GM04503 (cell line): ENCODE measurements at places on chromosomes 3 and 15.

GRCh38 chr3:59245300-59245858 is 195.6 kb upstream of the CFAP20DC start:
- no peak for DNase-seq

- DNase-seq = no peak
Measured at GRCh38 chr3:183188895-183189462, 26.4 kb upstream of the LAMP3 start.

DNA sequence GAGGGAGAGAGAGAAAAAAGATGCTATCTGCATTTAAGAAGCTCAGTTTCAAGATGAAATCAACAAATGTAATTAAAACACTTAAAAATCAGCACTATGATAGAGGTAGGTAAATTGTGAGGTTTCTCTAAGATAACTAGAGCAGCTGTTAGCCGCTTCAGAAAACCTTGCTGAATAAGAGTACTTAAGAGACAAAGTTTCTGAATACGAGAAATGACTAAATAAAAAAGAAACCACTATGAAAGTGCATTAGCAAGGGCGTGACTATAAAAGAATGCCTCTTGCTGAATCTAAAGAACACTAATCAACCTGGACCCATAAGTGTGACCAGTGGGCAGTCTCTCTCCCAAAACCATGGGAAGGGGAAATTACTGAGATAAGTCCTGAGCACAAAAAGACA is 41.8 kb downstream of the IQCB1 start:
- no peak for DNase-seq

GRCh38 chr15:64430000-64430735 is 30.2 kb upstream of the ZNF609 start:
- DNase-seq = peak; percentile 92

- DNase-seq = no peak
Measured at GRCh38 chr3:126112531-126113237, 28.8 kb upstream of the SLC41A3 start.

- peak; percentile 60 for DNase-seq
Measured at GRCh38 chr3:136960838-136961836, 3.4 kb downstream of the IL20RB start.

DNA sequence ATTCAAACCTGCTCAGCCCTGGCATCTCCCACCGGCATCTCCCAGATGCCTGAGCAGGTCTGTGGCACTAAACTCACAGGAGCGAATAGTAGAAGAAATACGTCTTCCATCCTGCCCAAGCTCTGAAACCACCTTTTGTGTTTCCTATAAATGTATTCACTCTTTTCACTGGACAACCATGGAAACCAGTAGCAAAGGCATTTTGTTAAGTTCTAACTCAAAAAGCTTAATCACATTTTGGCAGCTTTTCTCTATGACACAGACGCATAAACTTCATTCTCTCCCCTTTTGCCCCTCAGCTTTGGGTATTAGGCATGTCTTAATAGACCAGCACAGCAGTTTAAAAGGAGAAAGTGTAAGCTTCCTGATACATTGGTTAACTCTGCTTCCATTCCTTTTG is 24.5 kb upstream of the ARNT2 start:
- DNase-seq = no peak

DNA sequence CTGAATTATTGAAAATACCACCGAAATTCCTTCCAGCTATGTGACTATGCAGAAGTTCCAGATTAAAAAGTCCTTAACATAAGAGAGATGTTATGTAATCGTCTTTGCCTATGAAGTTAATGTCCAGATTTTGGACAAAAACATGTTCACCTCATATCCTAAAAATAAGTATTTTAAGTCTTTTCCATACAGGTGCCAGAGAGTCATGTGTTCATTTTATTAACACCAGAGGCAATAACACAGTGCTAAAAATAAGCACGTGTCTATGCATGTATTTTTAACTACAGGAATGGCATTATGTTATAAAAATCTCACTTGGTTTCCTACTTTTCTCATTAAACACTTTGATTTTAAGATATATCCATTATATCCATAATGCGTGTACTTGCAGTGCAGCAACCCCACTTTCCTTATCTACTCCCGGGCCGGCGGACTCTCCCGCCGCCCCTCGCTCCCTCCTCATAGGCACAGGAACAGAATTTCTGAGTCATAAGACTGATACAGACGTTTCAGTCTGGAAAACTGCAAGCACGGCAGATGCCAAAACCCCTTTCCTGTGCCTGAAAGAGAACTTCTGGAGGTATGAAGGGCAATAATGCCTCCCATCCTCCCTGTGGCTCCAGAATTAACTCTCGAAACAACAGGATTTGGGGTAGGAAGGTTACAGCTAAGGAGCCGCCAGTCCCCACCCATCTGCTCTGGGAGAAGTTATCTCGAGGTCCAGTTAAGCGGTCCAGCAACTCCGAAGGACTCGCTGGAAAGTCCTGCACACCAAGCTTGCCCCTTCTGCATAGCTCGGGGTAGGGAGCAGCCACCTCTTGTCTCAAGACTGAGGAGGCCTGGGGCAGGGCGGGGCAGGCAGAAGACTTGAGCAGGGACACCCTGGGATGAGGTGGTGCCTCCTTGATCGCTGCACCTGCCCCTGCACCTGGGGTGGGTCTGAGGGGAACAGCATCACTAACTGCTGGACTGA is 22.3 kb upstream of the PSTPIP1 start:
- no peak for DNase-seq

- DNase-seq = no peak
Measured at GRCh38 chr3:169256796-169257522, 406.6 kb downstream of the MECOM start.

- DNase-seq = no peak
Measured at GRCh38 chr3:11480663-11481298, 162.9 kb downstream of the VGLL4 start.

DNA sequence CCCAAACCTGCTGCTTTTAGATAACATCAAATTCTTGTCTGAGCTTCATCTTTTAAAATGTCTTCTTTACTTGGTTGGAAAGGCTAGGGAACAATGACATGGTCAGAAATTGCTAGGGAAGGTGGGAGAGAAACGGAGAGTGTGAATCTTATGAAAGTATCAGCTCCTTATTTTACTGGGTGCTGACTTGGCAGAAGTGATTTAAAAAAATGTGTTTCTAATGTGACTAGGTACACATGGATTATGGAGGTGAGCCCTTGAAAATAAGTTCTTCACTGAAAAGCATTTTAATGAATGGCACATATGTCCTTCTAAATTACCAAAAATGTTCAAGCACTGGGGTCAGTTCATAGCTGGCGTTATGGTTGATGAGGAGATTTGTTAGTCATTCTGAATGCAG is 54.0 kb upstream of the PPARG start:
- no peak for DNase-seq

GRCh38 chr3:87088430-87088992 is 97.6 kb upstream of the VGLL3 start:
- DNase-seq = peak; percentile 3

- DNase-seq = no peak
Measured at GRCh38 chr3:190772831-190773230, 89.7 kb downstream of the GMNC start.

DNA sequence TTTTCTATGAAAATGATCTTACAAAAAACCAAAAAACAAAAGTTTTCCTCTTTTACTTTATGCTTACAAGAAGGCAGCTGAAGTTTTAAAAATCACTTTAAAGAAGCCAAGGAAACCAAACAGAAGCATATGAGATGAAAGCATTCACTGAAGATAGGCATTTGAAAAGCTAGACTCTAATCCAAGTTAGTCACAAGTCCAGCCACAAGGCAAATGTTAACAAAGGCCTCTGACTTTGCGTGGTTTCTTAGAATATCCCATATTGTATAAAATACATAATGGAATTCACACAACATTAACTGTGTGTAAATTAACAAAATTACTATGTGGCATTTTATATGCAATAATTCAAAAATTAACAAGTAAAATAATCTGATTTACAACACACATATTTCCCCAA is 17.7 kb downstream of the MRPL3 start:
- DNase-seq = no peak

GRCh38 chr3:191492601-191493000 is 31.6 kb downstream of the PYDC2 start:
- DNase-seq = no peak

DNA sequence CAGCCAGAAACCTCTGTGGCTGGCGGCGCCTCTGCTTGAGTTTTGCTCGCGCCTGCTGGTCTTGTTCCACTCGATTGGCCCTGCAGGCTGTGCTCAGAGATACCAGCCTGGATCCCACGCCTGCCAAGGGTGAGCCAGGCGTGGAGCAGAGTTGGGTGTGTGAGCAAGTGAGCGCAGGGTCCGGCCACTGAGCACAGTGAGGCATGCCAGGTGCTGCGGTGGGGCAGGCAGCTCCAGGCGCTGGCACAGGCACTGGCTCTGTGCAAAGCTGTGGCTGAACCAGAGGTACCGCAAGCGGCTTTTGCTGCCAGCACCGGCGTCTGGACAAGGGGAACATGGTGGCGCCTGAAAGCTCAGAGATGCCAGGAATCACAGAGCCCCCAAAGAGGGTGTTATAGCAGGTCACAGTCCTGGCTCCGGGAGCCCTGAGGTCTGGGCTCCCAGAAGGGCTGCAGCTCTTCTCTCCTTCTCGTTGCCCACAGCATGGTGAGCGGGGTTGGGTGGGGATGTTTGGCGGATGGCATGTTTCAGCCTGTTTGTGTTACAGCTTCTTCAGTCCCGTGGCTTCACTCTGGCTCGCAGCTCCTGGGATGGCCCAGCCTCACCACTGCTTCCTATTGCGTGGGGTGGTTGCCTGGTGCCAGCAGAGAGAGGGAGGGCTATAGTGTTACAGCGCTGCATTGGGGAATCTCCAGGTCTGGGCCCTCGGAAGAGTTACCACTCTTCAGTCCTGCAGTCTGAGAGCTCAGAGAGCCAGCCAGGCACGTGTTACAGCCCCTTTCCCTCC is 73.9 kb downstream of the NR1D2 start:
- no peak for DNase-seq

GRCh38 chr3:51471775-51472652 is 27.8 kb downstream of the DCAF1 start:
- DNase-seq = no peak

DNA sequence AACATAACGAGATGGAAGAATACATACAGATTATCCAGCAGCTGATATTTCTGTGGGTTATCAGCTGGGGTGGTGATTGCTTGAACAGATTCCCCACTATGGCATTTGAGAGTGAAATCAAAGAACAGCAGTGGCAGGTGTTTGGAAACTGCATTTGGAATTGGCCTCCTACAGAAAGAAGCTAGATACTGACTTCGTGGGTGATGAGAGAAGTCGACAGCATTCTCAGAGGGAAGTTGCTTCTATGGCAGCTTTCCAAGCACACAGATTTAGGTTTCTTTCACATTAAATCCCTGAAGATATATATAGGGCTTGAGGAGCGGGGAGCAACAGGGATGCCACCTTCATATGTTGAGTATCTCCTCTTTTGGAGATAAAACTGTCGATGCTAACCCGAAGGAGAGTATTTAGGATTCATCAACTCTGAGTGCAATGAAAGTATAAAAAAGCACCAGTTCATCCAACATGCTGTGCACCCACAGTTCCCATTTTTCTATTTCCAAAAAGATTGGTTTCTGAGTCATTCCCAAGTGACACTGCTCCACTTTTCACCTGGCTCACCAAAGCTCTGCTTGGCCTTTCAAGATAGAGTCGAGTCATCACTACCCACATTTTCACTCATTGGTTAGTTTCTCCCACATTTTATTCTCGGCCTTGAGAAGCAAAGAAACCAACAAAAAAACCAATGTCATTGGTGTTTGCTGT is 579.8 kb upstream of the SUCLG2 start:
- no peak for DNase-seq

DNA sequence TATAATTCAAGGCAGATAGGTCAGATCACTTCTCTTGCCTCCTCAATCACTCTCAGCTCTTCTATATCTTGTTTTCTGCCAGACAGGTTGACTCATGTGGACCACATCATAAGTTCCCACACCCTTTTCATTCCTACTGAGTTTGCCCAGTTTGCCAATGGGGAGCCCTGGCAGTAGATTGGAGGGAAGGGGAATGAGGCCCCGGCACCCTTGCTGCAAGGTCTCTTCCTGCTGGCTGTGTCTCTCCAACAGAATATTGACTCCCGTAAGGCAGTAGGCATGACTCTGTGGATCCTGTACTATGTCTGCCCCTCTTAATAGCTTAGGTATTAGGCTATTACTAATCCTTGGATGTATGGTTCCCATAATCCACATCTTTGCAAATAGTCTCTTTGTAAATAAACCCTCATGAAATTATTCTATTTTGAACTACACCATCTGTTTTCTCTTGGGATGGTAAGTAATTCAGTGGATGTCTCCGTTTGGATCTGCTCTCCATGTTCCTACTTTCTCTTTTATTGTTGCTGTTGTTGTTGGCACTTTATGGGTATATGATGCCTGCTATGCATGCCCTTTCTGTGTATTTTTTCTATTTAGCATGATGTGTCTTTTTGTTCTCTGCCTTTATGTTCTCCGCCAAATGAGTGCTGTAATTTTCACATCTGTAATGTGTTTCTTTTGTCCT is 65.5 kb upstream of the DCBLD2 start:
- DNase-seq = no peak
